Fibroblast of the aortic adventitia (primary cell): ENCODE measurements at places on chromosomes 1 and 21. TPM values are rescaled to one million over a fixed set of nuclear protein-coding genes. Genes with fewer than 3 reads are reported as not detected.
A peak's percentile ranks its signal among the peaks of the same experiment; 100 is the strongest.

GRCh38 chr1:169288011-169288414 is 79.6 kb downstream of the NME7 start:
- DNase-seq: peak; percentile 36

ENAH gene
- total RNA-seq: 131 and 148 TPM in 2 replicates

DNA sequence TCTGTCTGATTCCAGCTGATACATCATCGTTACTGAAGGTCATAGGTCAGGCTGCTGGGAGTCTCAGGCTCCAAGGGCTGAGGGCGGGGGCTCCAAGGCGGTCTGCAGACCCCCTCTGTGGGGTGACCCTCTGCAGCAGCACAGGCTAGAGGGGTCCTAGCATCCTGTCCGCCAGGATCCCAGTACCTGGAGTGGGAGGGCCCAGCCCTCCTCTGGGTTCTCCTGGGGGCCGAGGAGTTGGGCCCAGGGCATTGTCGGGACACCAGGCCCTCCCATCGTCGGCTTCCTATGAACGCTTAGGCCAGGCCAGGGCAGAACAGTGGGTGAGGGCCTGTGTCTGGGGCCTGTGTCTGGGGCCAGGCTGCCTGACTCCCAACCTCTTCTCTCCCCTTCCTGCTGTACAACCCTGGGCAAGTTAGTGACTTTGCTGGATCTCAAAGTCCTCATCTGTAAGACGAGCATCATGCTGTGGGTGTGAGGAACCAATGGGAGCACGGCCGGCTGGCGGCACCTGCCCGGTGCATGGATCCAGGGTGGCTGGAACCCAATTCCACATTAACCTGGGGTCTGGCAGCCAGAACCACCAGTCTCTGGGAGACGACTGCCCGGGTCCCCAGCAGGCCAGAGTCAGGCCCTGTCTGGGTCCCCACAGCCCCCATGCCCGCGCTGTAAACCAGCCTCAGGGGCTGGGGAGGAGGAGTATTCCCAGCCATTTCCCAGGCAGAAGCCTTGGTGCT is 56.2 kb upstream of the COL18A1 start:
- DNase-seq: no peak

DNA sequence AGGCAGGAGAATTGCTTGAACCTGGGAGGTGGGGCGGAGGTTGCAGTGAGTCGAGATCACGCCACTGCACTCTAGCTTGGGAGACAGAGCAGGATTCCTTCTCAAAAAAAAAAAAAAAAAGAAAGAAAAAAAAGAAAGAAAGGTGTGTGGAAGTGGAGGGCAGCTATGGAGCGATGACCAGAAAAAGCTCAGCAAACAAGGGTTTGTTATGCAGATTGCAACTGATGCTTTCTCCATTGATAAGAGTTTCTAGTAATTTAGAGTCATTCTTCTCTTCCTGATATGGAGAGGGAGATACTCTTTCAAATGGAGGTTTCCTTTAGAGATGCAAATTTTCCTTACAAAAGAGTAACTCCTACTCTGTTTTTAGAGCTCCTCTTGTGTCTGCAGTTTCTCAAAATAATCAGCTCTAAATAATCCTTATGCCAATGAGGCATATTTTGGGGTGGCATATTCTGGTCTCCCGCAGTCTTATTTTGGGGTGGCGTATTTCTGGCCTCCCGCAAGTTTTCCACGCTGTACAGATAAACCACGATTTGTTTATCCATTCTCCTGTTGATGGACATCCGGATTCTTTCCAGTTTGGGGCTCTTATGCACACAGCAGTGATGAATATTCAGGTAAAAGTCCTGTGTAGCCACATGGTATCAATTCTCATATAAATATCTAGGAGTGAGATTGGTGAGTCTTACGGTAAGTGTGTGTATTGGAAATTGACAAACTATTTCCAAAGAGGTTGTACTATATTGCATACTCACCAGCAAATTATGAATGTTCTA is 30.7 kb upstream of the RCC2 start:
- no peak for DNase-seq

DNA sequence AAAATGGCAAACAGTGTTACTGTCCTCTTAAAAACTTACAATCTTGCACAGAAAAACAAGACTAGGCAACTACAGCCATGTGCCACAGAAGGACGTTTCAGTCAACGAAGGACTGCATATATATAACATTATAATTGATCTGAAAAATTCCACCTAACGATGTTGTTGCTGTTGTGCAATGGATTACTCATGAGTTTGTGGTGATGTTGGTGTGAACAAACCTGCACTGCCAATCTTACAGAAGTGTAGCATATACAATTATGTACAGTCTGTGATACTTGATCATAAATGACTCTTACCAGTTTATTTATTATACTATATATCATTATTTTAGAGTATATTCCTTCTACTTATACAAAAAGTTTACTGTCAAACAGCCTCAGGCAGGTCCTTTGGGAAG is 6.8 kb upstream of the VAMP4 start:
- DNase-seq: no peak

- DNase-seq: no peak
Observed at GRCh38 chr21:41059871-41060270, 108.1 kb upstream of the BACE2 start.

PHLDA3 gene
- 68.6 and 164 TPM in 2 replicates for total RNA-seq

TCHHL1 gene
- total RNA-seq: not detected in 2 replicates

DNA sequence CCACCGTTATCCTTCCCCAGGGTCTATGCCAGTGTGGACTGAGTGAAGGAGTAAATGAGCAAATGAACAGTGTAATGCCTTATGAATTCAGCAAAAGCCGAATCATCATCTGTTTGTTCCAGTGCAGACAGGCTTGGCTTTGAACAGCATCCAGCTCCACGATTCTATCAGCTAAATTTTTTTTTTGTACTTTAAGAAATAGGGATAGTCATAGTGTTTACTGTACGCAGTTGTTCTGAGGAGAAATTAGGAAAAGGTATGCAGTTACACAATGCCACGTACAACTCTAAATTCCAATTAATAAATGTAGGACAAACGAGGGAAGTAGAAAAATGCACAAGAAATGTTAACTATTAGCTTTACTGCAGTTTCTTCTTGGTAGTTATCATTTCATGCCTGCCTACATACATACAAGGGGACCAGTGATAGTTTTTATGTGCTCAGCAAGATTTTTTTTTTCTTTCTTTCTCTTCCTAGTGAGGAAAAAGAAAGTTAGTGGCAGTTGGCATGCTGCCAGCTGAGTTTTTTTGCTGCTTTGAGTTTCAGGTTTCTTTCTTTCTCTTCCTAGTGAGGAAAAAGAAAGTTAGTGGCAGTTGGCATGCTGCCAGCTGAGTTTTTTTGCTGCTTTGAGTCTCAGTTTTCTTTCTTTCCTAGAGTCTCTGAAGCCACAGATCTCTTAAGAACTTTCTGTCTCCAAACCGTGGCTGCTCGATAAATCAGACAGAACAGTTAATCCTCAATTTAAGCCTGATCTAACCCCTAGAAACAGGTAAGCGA is at the start of gene IFI44L:
TSS of gene IFI44L (plus strand) at position 646 of the 777 bp plus-strand sequence. CDS start 7,468 bp downstream, outside the sequence.
- peak; percentile 77 for DNase-seq

FAM72C gene
- 0.45 TPM in 1 of 2 replicates, not detected in the other for total RNA-seq

- no peak for DNase-seq
Observed at GRCh38 chr1:193806079-193807048, 620.0 kb upstream of the B3GALT2 start.

DNA sequence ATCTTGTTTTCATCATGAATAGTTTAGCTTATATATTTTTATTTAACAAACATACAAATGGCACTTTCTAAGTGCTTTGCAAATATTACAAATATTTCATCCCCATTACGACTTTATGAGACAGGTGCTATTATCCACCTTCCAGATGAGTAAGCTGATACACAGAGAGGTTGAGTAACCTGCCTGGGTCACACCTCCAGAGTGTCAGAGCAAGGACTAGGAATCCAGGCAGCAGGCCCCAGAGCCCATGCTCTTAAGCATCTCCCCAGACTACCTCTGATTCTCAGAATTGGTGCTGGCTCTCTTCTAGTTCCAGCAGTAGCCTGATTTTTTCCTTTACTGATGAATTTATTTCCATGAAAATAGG is 40.0 kb downstream of the EPHB2 start:
- no peak for DNase-seq

GRCh38 chr1:53305650-53306049 is 22.2 kb downstream of the LRP8 start:
- no peak for DNase-seq

RHOU gene
- total RNA-seq: 4.2 and 38.3 TPM in 2 replicates

GRCh38 chr1:3113047-3113740 is 44.2 kb downstream of the PRDM16 start:
- DNase-seq: no peak

GRCh38 chr1:28258628-28259251 is 578 bp upstream of the SESN2 start:
- DNase-seq: peak; percentile 54

DNA sequence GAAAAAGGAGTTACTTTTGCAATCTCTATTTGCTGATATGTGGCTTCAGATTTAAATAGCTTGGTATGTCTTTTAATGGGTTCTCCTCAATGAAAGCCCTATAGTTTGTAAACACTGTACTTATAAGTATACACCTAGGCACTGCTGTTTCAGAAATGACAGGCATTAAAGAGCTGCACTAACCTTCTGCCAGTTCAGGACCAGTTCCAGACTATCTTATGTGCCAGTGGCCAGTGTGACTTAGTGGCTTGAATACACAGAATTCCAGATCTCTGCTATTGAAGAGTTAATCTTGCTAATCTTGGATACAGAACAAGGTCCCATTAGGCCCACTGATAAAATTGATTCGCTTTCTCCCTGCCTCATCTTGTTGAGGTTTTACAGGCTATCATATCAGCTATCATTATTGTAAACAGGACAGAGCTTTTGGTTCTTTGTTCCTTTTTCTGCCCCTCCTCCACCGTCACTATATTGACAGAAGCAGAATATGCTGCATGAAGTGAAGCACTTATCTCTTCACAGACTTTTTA is 337.5 kb downstream of the LRRIQ3 start:
- DNase-seq: no peak

FOXD2 gene
- total RNA-seq: under 0.01 and 0.36 TPM in 2 replicates

- DNase-seq: no peak
Observed at GRCh38 chr1:113993072-113993471, 13.8 kb downstream of the OLFML3 start.

- no peak for DNase-seq
Observed at GRCh38 chr1:147683163-147683763, 12.9 kb upstream of the ACP6 start.

DNA sequence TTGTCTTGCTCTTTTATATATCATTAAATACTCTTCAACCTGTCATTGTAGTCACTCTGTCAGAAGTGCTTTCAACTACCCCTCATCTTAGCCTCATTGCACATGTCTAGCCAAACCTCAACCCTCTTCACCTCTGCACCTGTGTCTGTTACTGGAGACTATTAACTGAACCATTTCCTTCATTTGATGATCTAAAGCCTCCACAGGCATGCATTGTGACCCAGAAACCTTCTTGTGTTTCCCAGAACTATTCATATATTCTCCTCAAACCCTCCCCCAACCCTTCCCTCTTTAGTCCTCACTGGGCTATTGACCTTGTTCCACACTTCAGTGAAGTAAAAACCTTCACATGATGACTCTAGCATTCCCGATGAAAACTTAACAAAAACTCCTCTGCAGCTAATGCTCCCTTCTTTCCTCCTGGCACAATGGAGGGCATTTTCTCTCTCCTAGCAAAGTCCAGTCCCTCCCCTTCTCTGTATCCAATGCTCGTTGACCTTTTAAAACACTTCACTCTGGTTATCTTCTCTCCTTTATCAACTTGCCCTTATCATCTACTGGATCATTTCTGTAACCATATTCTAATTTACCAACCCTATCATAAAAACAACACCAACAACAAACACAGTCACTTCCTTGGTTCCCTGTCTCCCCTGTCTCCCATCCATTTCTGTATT is 86.1 kb downstream of the BACH1 start:
- DNase-seq: no peak

DNA sequence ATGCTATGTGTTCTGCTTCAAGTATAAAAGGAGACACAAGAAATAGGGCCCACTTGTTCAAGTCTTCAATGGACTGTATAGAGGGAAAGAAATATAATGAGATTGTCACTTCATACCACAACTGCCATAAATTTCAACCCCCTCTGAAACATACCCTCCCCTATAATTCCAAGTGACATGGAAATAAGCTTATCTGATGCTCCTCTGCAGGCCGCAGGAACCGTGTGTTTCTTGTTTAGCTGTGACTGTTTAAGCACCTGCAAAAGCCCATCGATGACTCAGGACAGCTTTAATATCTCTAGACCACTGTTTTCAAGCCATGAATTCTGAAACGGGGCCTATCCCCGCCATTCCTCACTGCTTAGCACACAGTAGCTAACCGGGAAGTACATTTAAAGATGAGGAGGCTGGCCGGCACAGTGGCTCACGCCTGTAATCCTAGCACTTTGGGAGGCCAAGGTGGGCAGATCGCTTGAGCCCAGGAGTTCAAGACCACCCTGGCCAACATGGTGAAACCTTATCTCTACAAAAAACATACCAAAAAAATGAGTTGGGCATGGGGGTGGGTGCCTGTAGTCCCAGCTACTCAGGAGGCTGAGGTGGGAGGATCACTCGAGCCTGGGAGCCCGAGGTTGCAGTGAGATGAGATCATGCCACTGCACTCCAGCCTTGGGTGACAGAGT is 4.2 kb downstream of the HLCS start:
- DNase-seq: no peak

DNA sequence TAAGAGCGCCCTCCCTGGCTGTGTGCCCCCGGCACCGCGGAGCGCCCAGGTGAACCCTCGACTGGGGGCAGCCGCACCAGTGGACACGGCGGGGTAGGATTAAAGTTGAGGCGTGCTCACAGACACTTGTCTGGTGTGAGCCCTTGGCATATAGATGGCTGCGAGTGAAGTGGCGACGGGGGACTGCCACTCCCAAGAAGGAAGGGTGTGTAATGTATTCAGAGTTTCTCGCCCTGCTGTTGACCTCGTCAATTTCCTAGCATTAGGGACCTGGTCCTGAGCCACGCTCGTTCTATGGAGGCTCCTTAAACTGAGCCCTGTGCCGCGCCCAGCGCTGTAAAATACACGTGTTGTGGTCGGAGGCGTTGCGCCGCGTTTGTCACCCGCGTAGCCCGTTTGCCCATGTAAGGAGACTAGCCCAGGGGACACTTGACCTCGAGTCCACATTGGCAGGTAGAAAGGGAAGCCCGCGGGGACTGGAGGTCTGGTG is 554 bp downstream of the EVA1C start:
- DNase-seq: peak; percentile 38

PRELP gene
- total RNA-seq: 1.4 and 3.7 TPM in 2 replicates
